ENCODE measurements at places on chromosomes 5 and 9.

- DNase-seq = no peak
Measured at GRCh38 chr5:126591549-126591948, 3.5 kb downstream of the ALDH7A1 start.

GRCh38 chr5:96933764-96934707 is 1.8 kb upstream of the LNPEP start:
- no peak for DNase-seq

GRCh38 chr9:35743452-35743851 is 5.6 kb downstream of the GBA2 start:
- DNase-seq = no peak

GRCh38 chr9:87180361-87180760 is 233.1 kb upstream of the GAS1 start:
- DNase-seq = no peak

DNA sequence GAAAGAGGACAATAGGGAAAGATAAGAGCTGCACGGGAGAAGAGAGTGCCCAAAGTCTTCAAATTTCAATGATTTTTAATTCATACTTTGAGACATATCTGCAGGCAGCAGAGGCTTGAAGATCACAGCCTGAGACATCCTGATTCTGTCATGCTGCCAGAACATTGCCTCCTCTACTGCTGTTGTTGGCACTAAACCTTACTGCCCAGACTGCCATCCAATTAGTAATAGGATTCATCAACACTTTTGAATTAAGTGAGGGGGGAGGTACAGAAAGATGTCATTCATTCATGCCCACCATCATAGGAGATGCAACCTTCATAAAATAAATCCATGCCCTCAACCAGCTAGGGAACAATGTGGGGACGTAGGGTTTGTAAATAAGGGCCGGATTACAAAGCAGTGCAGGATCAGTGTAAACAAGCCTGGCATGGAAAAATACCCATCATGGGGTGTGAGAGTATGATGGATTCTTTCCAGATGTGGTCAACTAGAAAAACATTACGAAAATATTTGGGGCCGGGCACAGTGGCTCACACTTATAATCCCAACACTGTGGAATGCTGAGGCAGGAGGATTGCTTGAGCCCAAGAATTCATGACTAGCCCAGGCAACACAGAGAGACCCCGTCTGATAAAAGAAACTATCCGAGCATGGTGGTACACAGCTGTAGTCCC is 122.1 kb upstream of the DAPK1 start:
- no peak for DNase-seq
